ENCODE measurements at places on chromosomes 1 and 21. TPM values are rescaled to one million over a fixed set of nuclear protein-coding genes. Genes with fewer than 3 reads are reported as not detected.

- no peak for DNase-seq
These were observed 957.4 kb upstream of the NCAM2 start for GRCh38 chr21:20040768-20041167.

Gene LCE1E
- not detected for polyA plus RNA-seq

DNA sequence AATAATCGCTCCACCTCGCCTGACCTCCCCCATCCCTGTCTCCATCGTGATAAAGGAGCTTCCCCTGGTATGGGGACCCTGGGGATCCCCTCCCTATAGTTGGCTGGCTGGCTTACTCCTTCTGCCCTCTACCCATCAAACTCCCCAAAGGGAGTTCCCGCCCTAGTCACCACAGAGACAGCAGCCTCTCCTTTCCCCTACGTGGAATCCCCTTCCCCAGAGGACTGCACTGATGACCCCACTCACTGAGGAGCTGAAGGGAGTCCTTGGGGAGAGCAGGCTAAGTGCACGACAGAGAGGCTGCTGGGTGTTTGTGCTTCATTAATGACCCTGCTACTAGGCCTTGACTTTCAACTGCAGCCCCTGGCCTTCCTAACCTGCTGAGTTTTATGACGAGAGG is 1.9 kb downstream of the CADM3 start:
- no peak for DNase-seq

DNA sequence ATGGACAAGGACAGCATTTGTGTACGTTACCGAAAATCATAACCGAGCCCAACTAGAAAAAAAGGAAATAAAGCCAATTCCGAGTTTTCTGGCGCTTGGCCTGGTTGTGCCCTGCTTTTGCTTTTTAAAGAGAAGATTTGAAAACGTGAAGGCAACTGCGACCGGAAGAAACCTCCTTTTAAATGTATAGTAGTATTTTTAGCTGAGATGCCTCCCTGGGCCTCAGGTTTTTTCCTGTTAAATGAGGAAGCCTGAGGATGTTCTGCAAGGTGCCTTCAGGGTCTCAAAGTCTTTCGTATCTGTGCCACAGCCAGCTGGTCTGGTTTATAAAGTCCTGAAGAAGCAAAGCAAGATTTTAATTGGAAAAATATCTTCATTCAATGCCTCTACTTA is 371 bp upstream of the ODF2L start:
- no peak for DNase-seq

GRCh38 chr1:112446411-112446810 is 50.4 kb downstream of the CTTNBP2NL start:
- no peak for DNase-seq

Gene GON4L
- 24.6 TPM for polyA plus RNA-seq

Gene SCP2
- 49.5 TPM for polyA plus RNA-seq

Gene SYT14
- 1.8 TPM for polyA plus RNA-seq

- peak; percentile 42 for DNase-seq
These were observed 691 bp upstream of the MPZL1 start for GRCh38 chr1:167720965-167721616.

DNA sequence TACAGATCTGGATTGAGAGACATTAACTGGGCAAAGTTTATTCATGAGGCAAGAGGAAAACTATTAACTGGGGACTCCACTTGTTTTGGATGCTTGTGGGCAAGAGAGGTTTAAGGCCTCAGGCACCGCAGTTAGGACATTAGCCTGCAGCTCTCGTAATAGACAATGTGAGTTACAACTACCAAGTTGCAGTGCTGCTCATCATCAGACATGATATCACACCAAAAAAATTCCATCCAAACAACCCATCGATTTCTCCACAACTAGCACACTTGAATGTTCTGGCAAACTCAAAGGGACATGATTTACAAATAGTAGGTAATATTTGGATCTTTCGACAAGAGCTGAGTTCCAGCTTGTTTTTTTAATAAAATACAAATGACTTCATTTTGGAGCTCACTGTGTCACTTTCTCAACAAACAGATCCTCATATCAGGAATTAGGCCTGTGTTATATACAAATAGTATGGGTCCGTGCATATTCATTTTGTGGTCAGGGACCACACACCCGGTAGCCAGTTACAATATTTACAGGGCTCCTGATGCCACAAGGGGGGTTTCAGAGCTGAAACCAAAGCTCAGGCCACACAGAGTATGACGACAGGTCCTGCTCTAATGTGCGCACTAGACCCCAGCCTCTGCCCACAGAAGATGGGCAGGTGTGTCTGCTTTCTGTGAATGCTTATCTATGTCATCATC is 128.0 kb downstream of the TGFBR3 start:
- DNase-seq: no peak

Gene PNRC2
- polyA plus RNA-seq: 55.2 TPM

- DNase-seq: no peak
These were observed 79.0 kb upstream of the SYT6 start for GRCh38 chr1:114232691-114233090.

DNA sequence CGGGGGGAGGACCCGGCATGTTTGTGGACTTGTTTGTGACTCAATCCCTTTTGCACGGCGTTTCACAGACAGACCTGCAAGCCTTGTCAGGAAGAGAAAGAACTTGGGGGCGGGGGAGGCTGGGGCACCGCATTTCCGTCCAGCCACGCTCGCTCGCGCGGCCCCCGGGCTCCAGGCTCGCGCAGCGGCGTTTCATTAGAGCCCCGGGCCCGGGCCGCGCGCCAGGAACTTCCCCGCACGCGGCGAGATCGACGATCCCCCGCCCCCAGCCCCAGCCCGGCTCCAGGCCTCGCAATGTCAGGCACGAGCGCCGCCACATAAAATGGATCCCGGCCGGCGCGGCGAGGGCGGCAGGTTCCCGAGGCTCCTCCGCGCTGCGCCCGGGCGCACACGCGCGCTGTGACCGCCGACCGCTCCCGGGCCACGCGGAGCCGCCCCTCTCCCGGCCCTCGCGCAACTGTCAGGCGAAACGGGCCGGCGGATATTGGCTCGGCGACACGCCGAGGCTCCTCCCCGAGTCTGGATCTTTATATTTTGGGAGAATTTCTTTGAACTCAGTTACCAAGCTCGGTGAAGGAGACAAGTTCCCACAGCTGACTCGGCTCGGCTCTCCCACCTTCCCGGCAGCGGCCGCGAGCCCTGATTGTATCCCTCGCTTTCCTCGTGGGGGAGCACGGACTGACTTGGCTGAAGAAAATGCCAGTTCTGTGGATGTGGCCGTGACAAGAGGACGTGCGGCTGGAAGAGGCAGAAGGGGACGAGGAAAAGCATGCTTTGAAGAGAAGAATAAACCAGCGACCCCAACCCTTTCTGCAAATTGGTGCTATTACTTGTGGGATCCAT is at the start of gene KIF26B:
Gene KIF26B (plus strand): TSS at position 557 of the 843 bp plus-strand sequence. CDS start 440 bp downstream, outside the sequence.
- DNase-seq: peak; percentile 87

Gene KAZN
- polyA plus RNA-seq: 7.7 TPM

GRCh38 chr1:156319664-156320063 is 18.4 kb downstream of the CCT3 start:
- DNase-seq: peak; percentile 43

GRCh38 chr1:150999926-151000325 is 6.8 kb downstream of the MINDY1 start:
- no peak for DNase-seq

Gene FOXD2
- polyA plus RNA-seq: not detected

DNA sequence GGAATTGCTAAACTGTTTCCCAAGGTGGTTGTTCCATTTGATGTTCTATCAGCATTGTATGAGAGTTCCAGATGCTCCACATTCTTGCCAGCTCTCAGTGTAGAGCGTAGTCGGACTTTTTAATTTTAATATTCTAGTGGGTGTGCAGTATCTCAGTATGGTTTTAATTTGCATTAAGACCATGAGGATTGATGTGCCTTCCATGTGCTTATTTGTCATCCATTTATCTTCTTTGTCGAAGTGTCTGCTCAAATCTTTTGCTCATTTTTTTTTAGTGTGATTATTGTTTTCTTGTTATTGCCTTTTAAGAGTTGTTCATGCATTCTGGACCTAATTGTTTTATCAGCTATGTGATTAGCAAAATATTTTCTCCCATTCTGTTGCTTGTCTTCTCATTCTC is 13.8 kb upstream of the GUCA2B start:
- no peak for DNase-seq

Gene SFPQ
- polyA plus RNA-seq: 85.6 TPM

Gene CFAP57
- polyA plus RNA-seq: 0.36 TPM

- no peak for DNase-seq
These were observed 106.6 kb downstream of the VPS13D start for GRCh38 chr1:12336413-12336812.

DNA sequence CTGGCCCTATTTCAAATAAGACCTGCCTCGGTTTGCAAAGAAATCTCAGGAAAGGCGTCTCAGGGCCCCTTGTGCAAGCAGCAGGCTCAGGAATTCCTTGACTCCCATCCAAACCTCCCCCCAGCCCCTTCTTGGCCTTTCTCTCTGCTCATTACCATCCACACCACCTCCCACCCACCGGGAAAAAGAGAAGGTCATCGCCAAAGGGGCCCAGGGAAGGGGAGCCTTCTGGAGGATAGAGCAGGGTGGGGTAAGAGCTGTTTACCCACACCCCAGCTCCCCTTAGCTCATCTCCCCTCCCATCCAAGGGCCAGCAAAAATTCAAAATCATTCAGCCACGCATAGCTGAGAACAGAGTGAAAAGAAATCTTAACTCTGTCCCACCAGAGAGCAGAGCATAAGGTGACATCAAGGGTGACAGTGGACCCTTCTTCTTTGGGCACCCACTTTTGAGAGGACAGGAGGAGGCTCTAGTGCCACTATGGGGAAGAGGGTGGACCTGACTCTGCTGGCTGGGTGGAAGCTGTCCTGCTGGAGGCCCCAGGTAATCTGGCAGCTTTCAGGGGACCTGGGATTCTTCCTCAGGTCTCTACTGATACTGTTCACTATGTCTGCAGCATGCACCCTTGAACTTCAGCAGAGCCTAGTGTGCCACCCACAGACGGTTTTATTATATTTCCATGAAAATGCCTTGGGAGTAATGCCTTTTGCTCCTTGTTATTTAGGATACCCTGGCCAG is 3.9 kb upstream of the WNT2B start:
- no peak for DNase-seq

- no peak for DNase-seq
These were observed 1.1 kb upstream of the B3GALT5 start for GRCh38 chr21:39611551-39612190.

GRCh38 chr21:46475296-46475695 is 16.6 kb downstream of the DIP2A start:
- DNase-seq: no peak

- DNase-seq: no peak
These were observed 272.9 kb upstream of the TMEM51 start for GRCh38 chr1:14880456-14881316.

Gene NR5A2
- not detected for polyA plus RNA-seq

DNA sequence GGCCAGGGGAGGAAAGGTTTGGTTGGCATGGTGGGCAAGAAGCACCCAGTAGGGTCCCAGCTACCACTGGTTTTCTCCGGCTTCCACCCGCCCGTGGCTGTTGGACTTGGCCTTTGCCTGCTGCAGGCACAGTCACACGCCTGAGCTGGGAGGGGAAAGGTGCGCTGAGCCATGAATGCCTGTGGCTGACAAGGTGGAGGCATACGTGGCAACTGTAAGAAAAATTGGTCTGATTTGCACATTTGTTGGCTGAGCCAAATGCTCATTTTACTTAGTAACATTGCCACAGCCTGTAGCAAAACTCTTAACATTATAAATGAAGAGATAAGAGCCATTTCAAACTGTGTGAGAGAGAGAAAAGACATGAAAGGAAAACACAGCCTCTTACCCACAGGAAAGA is 191.6 kb downstream of the PTPRC start:
- no peak for DNase-seq

DNA sequence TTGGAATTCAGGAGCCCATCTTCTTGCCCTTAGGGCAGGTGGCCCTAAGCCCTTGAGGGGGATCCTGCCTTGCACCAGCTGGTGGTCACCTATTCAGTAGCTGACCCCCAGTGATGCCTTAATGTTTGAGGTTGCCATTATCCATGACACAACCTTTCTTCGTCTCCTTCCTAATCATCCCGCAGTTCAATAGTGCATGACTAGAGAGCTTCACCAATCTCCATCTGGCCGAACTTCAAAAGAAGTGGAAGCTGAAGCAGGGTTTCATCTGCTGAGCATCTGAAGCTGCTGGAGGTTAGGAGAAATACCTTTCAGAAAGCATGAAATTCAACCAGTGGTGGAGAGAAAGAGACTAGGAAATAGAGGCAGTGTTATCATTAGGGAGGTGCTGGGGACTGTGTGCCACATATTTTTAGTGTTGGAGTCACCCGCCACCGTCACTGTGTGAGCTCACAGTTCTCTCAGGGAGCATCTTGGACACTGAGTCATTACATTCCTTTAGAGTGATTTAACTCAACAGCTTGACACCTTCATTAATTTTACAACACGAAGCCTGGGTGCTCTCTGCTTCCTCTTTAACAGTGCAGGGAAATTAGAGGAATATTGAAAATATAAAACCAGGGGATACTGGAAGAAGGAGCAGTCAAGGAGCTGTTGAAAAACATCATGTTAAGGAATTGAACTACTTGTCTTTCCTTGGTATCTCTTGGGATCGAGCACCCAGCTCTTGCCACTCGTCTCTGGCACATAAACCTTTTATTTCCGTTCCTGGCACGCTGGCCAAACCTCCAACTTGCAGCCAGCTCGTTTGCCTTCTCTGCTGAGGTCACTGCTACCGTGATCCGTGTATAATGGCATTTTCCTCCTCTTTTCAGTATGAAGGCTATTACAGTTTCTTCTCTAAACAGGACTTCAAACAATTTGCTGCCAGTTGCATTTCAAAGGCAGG is 53.6 kb downstream of the PEX14 start:
- no peak for DNase-seq

GRCh38 chr1:212589446-212589845 is 19.1 kb upstream of the ATF3 start:
- DNase-seq: no peak

- DNase-seq: no peak
These were observed 9.6 kb upstream of the HTR6 start for GRCh38 chr1:19654886-19655717.

Gene KCNE2
- 0.05 TPM for polyA plus RNA-seq

GRCh38 chr1:173893611-173894010 is 23.5 kb downstream of the SERPINC1 start:
- DNase-seq: no peak

DNA sequence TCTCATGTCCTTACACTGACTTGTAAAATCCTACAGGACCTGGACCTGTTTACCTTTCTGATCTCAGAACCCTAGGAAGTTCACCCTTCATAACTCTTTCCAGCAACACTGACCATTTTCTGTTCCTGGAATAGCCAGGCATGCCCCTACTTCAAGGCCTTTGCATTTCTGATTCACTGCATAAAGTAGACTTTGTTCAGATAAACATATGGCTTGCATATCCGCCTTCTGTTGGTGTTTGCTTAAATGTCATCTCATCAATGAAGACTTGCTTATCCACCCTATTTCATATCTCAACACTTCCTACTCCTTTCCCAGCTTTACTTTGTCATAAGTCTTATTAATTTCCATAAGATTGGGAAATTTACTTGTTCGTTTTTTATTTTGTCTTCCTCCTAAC is 57.4 kb downstream of the HSPA13 start:
- no peak for DNase-seq

Gene ZNF648
- polyA plus RNA-seq: not detected

- no peak for DNase-seq
These were observed 12.2 kb downstream of the FCRLB start for GRCh38 chr1:161733526-161733925.

Gene NFASC
- polyA plus RNA-seq: 6.0 TPM

All from SK-N-SH (cell line).